Sigmoid colon (tissue), 7 donors: ENCODE measurements at places on chromosomes 3 and 15. TPM values are rescaled to one million over a fixed set of nuclear protein-coding genes. Genes with fewer than 3 reads are reported as not detected.

DNA sequence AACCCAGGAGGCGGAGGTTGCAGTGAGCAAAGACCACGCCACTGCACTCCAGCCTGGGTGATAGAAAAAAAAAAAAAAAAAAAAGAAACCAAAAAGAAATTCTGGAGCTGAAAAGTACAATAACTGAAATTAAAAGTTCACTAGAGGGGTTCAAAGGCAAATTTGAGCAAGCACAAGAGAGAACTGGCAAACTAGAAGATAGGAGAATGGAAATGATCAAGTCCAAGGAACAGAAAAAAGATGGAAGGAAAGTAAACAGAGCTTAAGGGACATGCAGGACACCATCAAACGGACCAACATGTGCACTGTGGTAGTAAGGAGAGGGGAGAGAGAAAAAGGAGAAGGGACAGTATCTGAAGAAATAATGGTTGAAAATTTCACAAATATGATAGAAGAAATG lies 12.9 kb downstream of the SNX4 start:
- DNase-seq, result no peak
- H3K36me3 ChIP-seq, result peaks cover 4% of the 10 kb centered on the region
- H3K27me3 ChIP-seq, result no peaks in the 10 kb centered on the region
- H3K27ac ChIP-seq, result no peak overlapping the region
- no peak overlapping the region for H3K4me3 ChIP-seq

GRCh38 chr3:188706176-188706575 lies 465.6 kb upstream of the TPRG1 start:
- H3K27me3 ChIP-seq, result no peaks in the 10 kb centered on the region
- no peak for DNase-seq
- peaks cover 19% of the 10 kb centered on the region for H3K4me1 ChIP-seq
- no peak overlapping the region for H3K4me3 ChIP-seq
- no peaks in the 10 kb centered on the region for H3K36me3 ChIP-seq

DNA sequence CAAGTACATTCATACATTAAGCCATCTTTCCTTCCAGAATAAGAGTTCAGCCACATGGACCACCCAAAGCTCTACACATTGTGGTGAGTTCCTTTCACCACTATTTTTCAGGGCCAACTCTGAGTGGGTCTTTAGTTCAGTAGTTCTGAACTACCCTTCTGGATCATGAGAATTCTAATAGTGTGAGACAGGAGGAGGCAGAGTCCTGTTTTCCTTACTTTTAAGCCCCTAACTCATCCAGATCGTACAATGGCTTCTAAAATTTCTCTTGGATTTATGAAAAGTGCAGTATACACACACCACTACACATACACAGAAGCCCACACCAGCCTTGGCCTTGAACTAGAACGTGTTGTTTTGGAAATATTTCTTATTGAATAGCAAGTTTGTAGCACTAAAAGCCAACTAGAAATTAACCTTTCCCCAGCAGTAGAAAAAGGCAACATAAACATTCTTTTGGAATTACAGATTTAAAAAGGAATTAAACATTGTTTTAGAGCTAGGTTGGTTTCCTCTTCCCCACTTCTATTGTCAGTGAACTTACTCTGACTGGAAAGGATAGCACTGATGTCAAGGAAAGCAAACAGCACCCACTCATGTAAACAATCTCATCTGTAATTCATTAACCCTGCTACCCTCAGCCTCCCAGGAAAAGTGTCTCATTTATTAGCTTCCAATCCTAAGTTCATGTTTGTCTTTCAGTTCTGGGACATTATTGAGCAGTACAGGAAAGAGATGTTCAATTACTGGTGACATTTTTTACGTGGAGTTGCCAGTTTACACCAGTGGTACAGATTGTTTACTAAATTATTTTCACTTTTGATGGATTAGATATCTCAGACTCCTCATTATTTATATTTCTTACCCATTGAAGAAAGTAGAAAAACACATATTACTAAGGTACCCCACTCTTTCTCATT lies 95.7 kb upstream of the AGTR1 start:
- no peaks in the 10 kb centered on the region for H3K27me3 ChIP-seq
- no peak overlapping the region for H3K4me3 ChIP-seq
- no peak for DNase-seq
- peak overlapping the region; percentile 86 for H3K27ac ChIP-seq
- no peaks in the 10 kb centered on the region for H3K36me3 ChIP-seq

GRCh38 chr15:42279234-42279723 lies 6.0 kb upstream of the TMEM87A start:
- peaks cover 19% of the 10 kb centered on the region for H3K4me1 ChIP-seq
- DNase-seq, result no peak
- no peaks in the 10 kb centered on the region for H3K27me3 ChIP-seq
- no peak overlapping the region for H3K27ac ChIP-seq
- no peak overlapping the region for H3K4me3 ChIP-seq
- peaks cover 58% of the 10 kb centered on the region for H3K36me3 ChIP-seq

DNA sequence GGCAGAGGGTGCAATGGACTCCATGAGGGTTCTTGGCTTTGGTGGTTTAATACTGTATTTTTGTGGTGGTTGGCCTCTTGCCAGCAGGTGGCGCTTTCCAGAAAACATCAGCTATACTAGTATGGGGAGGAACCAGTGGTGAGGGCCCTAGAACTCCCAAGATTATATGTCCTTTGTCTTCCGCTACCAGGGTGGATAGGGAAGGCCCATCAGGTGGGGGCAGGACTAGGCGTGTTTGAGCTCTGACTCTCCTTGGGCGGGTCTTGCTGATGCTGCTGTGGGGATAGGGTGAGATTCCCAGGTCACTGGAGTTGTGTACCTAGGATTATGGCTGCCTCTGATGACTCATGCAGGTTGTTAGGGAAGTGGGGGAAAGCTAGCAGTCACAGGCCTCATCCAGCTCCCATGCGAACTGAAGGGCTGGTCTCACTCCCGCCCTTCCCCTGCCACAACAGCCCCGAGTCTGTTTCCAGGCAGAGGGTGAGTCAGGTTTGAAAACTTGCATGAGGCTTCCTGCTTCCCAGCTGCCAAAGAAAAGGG lies 357.7 kb downstream of the OTOL1 start:
- DNase-seq, result no peak
- no peaks in the 10 kb centered on the region for H3K4me1 ChIP-seq
- H3K27ac ChIP-seq, result no peak overlapping the region
- no peaks in the 10 kb centered on the region for H3K36me3 ChIP-seq
- H3K4me3 ChIP-seq, result no peak overlapping the region

- no peak for DNase-seq
- H3K4me3 ChIP-seq, result no peak overlapping the region
- no peaks in the 10 kb centered on the region for H3K36me3 ChIP-seq
- no peaks in the 10 kb centered on the region for H3K4me1 ChIP-seq
- H3K27ac ChIP-seq, result no peak overlapping the region
- H3K27me3 ChIP-seq, result no peaks in the 10 kb centered on the region
Measured at GRCh38 chr15:32033186-32033890, 3.0 kb downstream of the CHRNA7 start.

- H3K4me3 ChIP-seq, result no peak overlapping the region
- no peak overlapping the region for H3K27ac ChIP-seq
- H3K4me1 ChIP-seq, result no peaks in the 10 kb centered on the region
- no peaks in the 10 kb centered on the region for H3K27me3 ChIP-seq
- no peaks in the 10 kb centered on the region for H3K36me3 ChIP-seq
Measured at GRCh38 chr3:171797265-171797679, 13.0 kb downstream of the PLD1 start.

SNX22 gene
- not detected for total RNA-seq

GABRR3 gene
- total RNA-seq, result not detected

RNF13 gene
- total RNA-seq, result 78.3 TPM

MAN2A2 gene
- 57.6 TPM for total RNA-seq
